Stimulated activated CD4-positive, alpha-beta T cell treated with anti-CD3 and anti-CD28 coated beads, Interleukin-1b, Interleukin-23, amount 100 ng/mL, for 1 hour (primary cell): ENCODE measurements at places on chromosomes 5 and 9.

- DNase-seq = no peak
Observed at GRCh38 chr5:54469622-54470021, 14.1 kb downstream of the HSPB3 start.

DNA sequence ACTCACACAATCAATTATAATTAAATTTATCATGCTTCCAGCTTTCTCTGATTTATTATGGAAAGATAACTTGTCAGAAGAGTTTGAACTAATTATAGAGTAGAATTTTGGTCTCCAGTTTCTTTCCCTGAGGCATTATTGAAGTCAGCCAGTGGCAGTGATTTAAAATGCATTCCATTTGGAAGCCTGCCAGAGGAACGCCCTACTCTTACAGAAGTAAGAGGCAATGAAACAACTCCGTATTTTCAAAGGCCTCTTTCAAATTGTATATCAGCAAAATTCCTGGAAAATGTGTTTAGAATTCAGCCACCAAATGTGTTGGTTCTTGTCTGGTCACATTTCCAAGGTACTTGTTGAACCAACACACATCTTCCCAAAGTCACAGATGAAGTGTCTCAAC lies 640.9 kb downstream of the SEMA5A start:
- DNase-seq = no peak

DNA sequence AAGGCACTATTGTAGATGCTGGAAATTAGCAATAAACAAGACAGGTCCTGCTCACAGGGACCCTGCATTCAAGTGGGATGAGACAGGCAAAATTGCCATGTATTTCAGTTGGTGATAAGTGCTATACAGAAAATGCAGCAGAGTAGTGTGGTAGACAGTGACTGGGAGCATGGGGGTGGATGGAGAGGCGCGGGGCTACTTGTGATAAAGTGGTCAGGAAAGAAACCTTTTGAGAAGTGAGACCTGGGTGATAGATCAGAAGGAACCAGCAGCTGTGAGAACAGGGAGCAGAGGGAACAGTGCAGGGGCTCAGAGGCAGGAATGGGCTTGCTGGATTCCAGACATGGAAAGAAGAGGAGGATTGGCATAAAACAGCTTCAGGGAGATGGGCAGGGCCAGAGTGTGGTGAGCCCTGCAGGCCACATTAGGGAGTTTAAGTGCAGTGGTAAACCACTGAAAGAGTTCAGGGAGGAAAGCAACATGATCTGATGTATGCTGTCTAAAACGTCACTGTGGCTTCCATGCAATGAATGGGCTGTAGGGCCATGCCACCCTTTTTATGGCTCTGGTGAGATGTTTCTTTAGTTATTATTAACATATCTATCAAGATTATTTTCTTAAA lies 7.3 kb downstream of the CRHBP start:
- no peak for DNase-seq

GRCh38 chr5:28324174-28324573 lies 1285.8 kb upstream of the CDH9 start:
- no peak for DNase-seq

DNA sequence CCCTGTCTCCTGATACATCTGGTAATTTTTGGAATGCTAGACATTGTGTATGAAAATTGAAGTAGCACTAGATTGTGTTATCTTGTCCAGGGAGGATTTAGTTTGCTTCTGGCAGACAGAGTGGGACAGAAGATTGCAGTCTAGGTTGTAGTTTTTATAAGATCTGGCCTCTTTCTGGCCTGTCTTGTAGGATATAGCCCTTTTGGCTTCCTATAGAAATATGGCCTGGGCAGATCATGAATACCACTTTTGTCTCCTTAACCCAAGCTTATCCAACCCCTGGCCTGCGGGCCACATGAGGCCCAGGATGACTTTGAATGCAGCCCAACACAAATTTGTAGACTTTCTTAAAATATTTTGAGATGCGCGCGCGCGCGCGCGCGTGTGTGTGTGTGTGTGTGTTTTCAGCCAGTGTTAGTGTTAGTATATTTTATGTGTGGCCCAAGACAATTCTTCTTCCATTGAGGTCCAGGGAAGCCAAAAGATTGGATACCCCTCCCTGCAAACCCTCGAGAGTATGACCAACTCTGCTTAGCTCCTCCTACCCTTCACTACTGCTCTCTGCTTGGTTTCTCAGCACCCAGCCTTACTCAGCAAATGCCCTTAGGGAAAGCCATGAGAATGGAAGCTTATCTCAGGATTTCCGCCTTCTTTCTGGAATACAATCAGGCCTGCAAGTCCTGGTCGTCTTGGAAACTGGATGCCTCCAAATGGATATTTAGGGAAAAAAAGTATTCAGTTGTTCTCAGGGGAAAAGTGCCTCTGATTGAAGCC lies 26.5 kb downstream of the ANKRD33B start:
- DNase-seq = no peak

DNA sequence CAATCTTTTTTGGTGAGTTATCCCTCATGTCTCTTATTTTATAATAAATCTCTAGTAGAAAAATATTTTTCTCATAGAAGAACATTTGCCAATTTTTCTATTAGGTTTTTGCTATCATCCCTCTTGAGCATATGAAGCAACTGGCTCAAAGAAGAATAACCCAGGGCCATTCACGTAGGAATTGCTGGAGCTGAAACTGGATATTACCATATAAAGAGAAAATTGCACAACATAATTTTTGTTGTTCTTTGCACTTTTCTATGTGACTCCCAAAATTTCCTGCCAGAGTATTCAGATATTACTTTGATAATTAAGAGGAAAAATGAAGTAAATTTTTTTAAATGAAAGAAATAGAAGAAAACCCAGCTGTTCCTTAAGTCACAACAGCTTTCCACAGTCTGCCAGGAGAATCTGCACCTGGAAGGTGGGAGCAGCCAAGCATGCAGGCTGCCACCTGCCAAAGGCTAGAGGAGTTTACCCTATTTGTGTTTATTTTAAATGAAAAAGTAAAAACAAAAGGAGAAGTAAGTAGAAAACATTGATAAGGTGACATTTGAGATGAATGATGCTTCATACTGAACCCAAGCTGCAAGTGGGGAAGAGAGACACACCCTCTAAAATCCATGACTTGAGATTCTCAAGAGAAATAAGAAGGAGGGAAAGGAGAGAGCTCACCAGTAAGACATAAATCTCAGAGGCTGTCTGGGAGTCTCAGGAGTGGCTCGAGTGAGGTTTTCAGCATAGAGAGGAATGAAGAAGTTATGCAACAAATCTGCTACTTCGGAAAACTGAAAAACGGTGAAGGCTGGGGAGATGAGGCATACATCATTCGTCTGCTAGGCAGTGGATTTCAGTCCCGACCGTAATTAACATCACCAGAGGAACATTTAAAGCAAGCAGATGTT lies 31.5 kb upstream of the FREM1 start:
- DNase-seq = no peak

DNA sequence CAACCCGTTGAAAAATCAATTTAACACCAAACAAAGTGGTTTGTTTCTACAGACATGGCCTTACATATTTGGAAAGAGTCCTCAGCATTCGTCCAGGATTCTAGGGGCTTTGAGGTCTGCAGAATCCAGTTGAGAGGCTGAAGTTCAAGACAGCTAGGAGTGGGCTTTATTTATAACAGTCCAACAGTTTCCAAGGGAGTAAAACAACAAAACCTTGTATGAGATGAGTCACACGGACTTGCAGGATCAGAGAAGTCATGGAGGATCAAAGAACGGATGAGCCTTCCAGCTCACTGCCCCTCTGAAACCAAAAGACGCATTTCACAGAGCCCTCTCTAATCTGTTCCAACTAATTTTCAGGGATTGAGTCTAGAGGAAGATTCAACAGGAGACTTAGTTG lies 11.1 kb upstream of the ESM1 start:
- DNase-seq = no peak

DNA sequence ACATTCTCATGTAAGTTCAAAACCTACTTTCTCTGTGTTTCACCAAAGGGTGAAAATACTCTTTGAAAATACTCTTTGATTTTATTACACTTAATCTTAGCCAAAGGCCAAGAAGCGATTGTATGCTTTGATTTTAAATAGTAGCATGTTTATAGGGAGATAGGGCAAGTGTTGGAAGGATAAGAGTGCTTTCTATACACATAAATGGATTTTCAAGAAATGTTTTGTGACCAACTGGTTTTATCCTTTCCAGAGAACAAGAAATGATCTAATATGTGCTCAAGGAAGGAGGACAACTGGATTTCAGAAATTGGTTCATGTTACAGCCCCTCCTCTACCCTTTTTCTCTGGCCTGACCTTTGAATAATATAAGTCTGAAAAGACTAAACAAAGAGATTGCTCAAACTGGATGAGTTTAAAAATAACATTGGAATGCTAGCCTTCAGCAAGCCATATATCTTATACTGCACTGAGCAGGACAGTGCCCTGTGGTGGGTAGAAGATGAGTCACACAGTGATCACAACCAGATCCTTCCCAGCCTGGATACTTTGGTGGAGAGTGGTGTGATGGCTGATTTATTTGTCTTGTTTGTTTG lies 13.1 kb downstream of the PALM2AKAP2 start:
- DNase-seq = no peak

DNA sequence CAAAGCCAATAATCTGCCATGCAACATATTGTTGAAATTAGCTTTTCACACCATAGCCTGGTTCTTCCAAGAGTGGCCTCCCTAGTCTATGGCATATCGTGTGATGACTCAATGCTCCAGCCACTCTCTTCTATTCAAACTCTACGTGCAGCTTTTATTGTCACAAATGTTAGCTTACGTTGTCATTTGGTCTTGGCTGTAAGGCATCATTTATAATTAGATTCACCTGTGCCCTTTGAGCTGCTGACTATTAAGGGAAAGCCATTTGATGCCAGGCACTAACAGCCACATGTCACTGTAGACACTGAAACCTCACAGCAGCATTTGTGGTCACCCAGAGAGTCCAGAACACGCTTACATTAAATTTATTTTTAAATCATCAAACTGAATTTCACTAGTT lies 66.8 kb downstream of the APBA1 start:
- DNase-seq = no peak

GRCh38 chr9:9846557-9846956 lies 766.2 kb downstream of the PTPRD start:
- DNase-seq = no peak

GRCh38 chr9:21634951-21635350 lies 152.8 kb upstream of the IFNE start:
- DNase-seq = no peak

GRCh38 chr5:178527458-178528307 lies 62.5 kb downstream of the COL23A1 start:
- DNase-seq = no peak

- no peak for DNase-seq
Observed at GRCh38 chr5:92424785-92425426, 1041.8 kb upstream of the ARRDC3 start.

- no peak for DNase-seq
Observed at GRCh38 chr5:16076657-16077056, 102.9 kb downstream of the MARCHF11 start.

- no peak for DNase-seq
Observed at GRCh38 chr5:60092671-60093422, 199.3 kb upstream of the PDE4D start.

DNA sequence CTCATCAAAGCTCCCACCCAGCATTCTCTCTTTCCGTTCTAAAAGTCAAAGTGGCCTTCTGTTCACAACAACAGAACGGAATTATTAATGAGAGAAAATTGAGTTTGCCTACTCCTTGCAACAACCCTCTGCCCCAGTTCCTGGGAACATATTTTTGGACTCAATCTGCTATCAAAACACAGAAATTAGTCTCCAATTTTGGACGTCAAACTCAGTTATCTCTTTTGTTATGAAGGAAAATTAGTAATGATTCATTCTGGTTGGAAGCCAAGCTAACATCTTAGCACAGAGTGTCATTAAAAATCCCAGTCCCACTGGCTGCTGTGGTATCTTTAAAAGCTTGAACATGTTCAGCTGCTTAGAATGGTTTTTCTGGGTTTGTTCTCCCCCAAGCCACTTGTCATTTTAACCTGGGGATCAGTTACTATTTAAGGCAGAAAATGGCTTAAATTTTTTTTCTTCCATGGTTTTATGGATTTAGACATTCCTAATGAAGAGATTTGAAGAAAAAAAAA lies 343.2 kb downstream of the TRIM32 start:
- no peak for DNase-seq

DNA sequence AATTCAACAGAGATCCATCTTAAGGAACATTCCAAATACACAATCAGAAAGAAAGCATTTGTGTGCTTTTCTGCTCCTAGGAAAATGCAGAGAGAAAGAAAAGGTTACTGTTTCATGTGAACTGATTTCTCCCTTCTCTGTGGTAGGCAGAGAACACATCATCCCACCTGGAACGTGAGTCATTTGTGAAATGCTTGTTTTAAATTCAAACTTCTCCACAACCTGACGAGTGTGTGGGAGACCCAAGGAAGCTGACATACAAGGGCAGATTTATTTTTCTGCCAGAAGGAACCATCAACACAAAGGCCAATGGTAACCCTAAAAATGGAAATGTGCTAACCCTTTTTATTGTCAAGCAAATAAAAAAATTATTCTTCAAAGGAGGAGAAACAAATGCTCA lies 156.4 kb downstream of the EFNA5 start:
- DNase-seq = no peak

GRCh38 chr9:90960941-90961340 lies 159.3 kb downstream of the SYK start:
- no peak for DNase-seq
